ENCODE measurements at places on chromosomes 5 and 9.

DNA sequence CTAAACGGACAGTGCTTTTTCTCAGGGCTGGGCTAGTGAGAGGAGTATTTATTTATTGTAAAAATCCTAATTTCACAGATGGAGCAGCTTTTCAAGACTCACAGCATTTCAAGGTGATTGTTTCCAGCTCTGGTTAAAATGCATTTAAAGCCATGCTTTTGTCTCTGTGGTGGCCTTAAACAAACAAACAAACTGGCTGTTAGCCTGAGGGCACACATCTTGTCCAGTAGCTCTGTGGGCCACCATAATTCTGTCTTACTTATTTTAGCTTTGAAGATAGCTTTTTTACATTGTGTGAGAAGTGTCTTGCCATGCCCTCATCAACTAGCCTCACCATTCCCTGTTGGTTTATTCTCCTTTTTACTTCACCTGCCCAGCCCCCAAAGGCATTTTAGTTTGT is 218.2 kb downstream of the PSAT1 start:
- no peak for DNase-seq

GRCh38 chr5:75648712-75649111 is 37.5 kb downstream of the ANKDD1B start:
- DNase-seq, result no peak

DNA sequence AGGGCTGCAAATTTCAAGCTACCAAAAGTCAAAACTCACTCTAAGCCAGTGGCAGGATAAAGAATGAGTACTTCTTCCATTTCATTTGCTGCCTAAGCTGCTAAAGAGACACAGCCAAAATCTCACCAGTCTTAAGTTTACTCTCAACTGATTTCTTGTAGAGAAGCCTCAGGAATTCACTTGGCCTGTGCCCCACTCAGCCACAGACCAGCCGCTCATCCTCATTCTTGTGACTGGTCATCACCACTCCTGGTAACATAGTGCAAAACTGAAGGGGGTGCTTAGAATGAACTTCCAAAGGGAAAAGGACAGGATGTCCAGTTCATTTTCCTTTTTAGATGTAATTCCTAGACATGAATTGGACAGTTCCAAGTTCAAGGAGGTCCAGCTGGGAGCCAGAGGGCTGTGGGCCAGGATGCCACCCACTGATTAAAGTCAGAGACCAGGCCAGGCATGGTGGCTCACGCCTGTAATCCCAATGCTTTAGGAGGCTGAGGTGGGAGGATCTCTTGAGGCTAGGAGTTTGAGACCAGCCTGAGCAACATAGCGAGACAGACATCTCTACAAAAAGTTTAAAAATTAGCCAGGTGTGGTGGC is 72.7 kb upstream of the RANBP3L start:
- no peak for DNase-seq

- DNase-seq, result no peak
Observed at GRCh38 chr5:69136293-69136692, 30.7 kb upstream of the CCNB1 start.

- DNase-seq, result no peak
Observed at GRCh38 chr5:145499483-145499882, 335.7 kb downstream of the PRELID2 start.

DNA sequence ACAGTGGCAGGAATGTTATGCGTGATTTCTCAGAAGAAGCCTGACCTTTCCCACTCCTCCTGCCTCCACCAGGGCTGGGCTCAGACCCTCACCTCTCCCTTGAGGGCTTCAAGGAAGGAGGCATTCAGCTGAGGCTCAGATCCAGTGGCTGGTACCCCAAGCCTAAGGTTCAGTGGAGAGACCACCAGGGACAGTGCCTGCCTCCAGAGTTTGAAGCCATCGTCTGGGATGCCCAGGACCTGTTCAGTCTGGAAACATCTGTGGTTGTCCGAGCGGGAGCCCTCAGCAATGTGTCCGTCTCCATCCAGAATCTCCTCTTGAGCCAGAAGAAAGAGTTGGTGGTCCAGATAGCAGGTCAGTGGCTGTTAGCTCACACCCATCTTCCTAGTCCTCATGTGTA is 9.9 kb downstream of the BTNL9 start:
- no peak for DNase-seq

DNA sequence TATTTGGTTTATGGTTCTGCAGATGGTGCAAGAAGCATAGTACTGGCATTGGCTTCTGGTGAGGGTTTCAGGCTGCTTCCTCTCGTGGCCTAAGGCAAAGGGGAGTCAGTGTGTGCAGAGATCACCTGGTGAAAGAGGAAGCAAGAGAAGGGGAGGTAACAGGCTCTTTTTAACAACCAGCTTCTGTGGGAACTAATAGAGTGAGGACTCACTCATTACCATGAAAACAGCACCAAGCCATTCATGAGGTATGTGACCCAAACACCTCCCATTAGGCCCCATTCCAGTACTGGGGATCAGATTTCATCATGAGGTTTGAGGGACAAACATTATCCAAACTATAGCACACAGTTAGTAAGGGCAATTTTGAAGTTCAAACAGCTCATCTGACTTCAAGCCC is 263.5 kb downstream of the TMEM38B start:
- DNase-seq, result no peak

GRCh38 chr9:38166501-38166900 is 97.5 kb upstream of the SHB start:
- no peak for DNase-seq

- DNase-seq, result no peak
Observed at GRCh38 chr9:133864011-133864410, 125.9 kb upstream of the SARDH start.

DNA sequence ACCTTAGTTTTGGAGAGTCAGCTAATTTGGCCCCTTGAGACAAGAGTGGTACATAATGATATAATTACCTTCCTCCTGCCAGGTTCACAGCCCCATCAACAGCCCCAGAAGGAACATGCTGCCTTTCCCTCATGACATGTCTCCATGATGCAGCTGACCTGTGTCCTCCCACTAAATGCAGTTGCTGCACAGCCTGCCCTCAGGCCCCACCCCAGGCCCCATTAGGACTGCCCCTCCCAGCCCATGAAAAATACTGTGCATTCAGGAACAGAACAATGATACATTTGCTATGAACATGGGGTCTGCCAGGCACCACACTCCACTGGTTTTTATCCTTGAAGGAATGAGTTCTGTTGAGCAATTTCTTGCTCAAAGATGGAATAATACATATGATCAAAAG is 176.4 kb downstream of the C5orf15 start:
- no peak for DNase-seq

DNA sequence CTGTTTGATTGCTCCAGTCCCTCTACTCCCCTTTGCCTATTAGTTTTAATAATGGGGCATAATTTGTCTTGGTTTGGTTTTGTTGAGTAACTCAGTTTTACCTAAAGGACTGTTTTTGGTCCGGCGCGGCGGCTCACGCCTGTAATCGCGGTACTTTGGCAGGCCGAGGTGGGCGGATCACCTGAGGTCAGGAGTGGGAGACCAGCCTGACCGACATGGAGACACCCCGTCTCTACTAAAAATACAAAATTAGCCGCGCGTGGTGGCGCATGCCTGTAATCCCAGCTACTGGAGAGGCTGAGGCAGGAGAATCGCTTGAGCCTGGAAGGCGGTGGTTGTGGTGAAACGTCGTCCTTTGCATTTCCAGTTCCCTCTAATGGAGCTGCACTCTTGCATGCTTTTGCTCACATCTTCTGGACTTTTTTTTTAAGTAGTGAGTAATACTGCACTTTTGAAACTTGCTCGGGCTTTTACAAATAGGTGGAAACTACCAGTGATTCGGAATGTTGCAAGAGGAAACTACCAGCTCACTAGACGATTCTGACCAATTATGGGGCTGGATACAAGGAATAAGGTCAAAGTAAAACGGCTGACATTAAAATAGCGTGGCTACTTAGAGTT is 721 bp upstream of the MAML1 start:
- no peak for DNase-seq

- no peak for DNase-seq
Observed at GRCh38 chr9:98342820-98343210, 87.4 kb upstream of the TBC1D2 start.

DNA sequence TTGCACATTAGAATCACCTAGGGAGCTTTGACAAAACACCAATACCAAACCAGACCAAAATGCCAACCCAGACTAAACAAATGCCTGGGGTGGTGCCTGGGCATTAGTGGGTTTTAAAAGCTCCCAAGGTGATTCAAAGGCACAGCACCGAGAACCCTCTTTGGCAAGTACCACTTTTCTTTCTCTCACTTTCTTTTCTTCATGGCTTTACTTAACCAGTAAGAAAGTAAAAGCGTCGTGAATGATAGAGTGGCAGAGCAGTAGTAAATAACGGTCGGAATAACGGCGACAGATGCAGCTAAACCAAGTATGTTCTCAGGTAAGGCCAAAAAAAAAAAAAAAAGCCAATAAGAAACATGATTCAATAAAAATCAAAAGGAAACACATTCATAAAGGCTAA is 49.5 kb downstream of the ZNF608 start:
- DNase-seq, result no peak

DNA sequence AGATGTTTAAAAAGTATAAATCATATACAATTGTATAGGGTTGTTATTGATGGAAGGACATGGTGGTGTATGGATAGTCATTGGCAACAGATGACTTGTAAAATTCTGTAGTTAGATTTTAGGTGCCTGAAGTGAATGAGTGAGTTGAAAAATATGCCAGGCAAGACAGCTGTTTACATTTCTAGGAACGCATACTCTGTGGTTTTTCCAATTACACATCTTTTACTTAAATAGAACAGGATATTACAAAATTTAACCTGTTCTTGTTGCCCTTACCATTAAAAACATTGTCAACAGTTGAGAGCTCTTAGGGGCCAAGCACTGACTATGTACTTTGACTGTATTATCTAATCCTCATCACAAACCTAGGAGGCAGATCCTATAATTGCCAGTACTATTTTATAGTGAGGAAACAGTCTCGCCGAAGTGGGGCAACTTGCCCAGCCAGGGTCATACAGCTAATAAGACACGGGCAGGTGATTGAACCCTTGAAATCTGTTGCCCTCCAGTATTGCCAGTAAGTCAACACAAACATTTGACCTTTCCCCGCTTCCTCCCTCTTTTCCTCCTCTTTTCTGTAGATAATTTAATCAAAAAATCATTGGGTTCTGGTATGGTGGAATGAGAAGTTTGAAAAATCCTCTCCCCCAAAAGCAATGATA is 88.6 kb downstream of the MACROH2A1 start:
- no peak for DNase-seq

DNA sequence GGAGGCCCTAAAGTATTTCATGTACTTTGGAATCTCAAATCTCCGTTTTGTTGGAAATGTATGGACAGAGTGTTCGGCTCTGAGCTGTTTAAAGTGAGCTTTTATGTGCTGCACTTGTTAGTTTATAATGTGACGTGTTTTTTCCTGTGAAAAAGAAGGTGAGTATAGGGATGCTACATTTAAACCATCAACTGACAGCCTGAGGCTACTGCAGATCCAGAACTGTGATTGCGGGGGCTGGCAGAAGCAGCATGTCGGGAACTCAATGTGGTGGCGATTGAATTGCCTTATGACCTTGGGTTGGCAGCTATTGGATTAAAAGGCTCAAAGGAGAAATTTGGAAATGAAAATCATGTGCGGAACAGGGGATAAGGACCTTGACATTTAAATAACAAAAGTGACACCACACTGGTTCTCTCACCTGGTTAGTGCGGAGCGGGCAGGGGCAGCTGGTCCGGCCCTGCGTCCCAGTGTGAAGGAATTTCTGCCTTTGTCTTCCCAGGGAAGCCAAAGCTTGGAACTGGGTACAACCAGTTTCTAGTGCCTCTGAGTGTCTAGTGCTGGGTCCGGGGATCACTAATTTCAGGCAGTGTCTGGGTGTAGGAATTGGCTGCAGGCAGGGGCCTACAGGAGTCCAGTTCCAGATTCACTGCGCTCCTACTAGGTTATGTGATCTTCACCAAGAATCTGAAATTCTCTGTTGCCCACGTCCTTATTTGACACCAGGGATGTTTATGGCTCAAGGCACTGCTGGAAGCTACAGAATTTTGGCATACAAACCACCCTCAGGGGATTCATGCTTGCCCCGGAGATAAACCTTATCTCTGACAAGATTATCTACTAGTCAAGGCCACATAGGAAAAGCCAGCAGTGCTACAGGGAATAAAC is 120.7 kb upstream of the ERCC6L2 start:
- no peak for DNase-seq

DNA sequence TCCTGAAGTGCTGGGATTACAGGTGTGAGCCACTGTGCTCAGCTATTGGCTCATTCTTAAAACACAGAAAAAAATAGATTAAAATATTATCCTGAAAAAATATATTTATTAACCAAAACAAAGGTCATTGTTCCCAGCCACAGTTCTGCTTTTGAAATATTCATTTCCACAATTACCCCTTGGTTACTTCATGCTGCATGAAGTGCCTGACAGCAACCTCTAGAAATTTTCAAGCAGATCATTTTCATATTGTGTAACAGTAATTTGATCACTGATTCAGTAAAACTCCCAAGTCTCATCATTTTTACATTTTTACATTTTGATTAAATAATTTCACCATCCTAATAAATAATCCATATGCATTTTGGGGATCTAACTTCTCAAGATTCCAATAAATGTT is 18.8 kb upstream of the GNAQ start:
- DNase-seq, result no peak

- DNase-seq, result no peak
Observed at GRCh38 chr5:77844373-77844622, 68.2 kb upstream of the TBCA start.

GRCh38 chr9:133708246-133709014 is 29.7 kb downstream of the SARDH start:
- DNase-seq, result no peak

DNA sequence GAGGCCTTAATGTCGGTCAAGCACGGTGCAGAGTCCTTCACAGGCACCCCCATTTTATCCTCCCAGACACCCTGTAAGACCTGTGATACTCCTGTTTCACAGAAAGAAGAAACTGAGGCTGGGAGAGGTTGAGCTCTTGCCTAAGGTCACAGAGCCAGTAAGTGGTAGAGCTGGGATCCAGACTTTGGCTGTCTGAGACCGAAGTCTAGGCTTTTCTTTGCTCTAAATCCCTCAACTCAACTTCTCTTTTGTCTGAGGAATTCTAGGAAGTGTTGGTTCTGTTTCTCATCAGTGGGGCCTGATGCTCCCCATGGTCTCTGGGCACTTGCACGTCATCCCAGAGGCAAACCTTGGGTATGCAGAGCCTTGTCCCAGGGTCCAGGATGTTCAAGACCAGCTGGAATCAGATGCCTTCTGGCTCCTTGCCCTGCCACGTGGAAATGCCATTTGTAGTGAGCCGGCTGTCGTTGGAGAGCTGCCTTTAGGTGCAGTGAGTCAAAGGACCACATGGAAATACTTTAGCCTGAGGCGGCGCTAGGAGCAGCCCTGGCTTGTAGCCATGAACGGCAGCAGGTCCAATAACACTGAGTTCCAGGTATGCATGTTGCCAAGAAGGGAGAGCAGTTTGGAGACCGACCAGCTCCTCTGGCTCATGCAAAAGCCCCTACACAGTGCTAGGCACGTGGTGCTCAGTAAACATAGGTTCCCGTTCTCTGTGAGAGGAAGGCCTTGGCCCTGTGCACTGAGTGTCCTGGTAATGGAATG is 9.2 kb downstream of the DCANP1 start:
- peak; percentile 62 for DNase-seq

GRCh38 chr5:142853682-142854081 is 83.5 kb downstream of the ARHGAP26 start:
- no peak for DNase-seq
